ENCODE measurements at places on chromosomes 5 and 9. TPM values are rescaled to one million over a fixed set of nuclear protein-coding genes. Genes with fewer than 3 reads are reported as not detected.

TRIM32 gene
- 18.2 TPM for total RNA-seq

SNX2 gene
- 71.5 TPM for total RNA-seq

CAMK2A gene
- under 0.01 TPM for total RNA-seq

LOX gene
- total RNA-seq: 35.4 TPM

RPS14 gene
- 3,653 TPM for total RNA-seq
